Endothelial cell of coronary artery (primary cell): ENCODE measurements at places on chromosomes 16 and 17. TPM values are rescaled to one million over a fixed set of nuclear protein-coding genes. Genes with fewer than 3 reads are reported as not detected.

HSD11B2 gene
- not detected in 2 replicates for total RNA-seq

TAT gene
- not detected in 2 replicates for total RNA-seq

RPAIN gene
- 53.2 and 57.1 TPM in 2 replicates for total RNA-seq

ZFP90 gene
- 16.4 and 18.2 TPM in 2 replicates for total RNA-seq

KRTAP9-8 gene
- not detected in 2 replicates for total RNA-seq

ORAI3 gene
- total RNA-seq = 12.0 and 13.3 TPM in 2 replicates

CD7 gene
- total RNA-seq = not detected in 2 replicates

MYOCD gene
- 0.19 TPM in 1 of 2 replicates, not detected in the other for total RNA-seq

BAIAP3 gene
- 0.18 and 1.4 TPM in 2 replicates for total RNA-seq

LHX1 gene
- not detected in 2 replicates for total RNA-seq

PLD6 gene
- total RNA-seq = 0.66 and 1.3 TPM in 2 replicates

UBN1 gene
- total RNA-seq = 23.7 and 26.5 TPM in 2 replicates

CAPNS2 gene
- total RNA-seq = 1.5 and 2.9 TPM in 2 replicates

CCL2 gene
- 50.9 and 78.8 TPM in 2 replicates for total RNA-seq
